ENCODE measurements at places on chromosomes 16 and 17. TPM values are rescaled to one million over a fixed set of nuclear protein-coding genes. Genes with fewer than 3 reads are reported as not detected.

DNA sequence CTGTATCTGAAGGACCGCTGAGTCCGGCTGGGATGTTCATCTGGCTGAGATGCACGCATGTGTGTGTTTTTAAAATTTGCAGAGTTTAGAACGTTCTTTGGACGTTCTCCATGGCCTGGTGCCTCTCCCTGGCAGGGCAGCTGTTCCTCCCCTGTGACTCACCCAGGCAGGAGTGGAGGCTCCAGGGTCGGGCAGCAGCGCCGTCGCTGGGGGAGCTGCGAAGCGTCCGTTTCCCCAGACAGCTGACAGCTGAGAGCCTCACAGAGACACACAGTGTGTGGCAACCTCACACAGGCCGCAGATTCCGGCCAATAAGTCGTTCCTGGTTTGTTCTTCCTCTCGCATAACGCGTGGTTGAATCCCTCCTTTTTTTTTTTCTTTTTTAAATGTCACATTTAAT is 80.6 kb downstream of the OR1D5 start:
- peak; percentile 82 for DNase-seq
- H3K4me3 ChIP-seq = no peak overlapping the region
- H3K27ac ChIP-seq = no peak overlapping the region
- H3K36me3 ChIP-seq = no peaks in the 10 kb centered on the region
- no peaks in the 10 kb centered on the region for H3K4me1 ChIP-seq

DNA sequence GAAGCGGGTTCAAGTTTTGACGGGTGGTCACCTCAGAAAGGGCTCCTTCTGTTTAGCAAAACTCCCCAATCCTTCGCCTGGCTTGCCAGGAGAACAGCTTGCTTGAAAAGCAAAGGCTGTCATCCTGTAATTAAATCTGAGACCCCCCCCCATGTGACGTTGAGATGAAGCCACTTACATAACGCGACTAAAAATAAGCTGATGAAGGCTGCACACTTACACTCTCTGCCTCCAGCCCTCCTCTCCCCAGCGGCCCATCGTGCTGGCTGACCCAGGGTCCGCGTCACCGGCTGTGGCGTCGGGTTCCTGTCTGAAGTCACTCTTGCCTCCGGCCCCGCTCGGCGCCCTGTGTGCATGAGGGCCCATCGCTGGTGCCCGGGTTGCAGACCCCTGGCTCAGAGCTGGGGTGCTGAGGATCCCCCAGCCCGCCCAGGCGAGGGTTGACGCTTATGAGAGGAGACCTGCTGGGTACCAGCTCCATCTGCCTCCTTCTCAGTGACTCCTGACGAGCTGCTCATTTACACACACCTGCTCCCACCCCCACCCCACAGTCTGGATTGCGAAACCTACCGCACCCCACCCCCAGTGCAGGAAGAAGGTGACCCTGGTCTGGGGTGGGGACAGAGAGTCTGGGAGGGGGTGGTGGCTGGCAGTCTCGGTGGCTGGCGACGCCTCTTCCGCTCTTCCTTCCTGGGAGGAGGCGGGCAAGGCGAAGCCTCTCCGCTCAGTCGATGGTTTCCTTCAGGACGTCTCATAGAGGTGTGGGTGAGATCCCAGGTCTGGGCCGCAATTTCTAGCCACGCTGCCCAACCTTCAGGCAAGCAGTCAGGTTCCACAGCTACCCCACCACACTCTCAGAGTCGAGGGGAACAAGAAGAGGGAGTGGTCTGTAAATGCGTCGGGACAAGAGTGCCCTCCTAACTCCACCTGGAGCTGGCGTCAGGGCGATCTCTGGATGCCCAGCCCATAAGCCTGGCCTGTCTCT is 3.1 kb upstream of the BAIAP2 start:
- DNase-seq = peak; percentile 49
- no peak overlapping the region for H3K27ac ChIP-seq
- H3K36me3 ChIP-seq = no peaks in the 10 kb centered on the region

GRCh38 chr16:14309906-14310305 is 238.8 kb downstream of the MRTFB start:
- no peak overlapping the region for H3K27ac ChIP-seq
- H3K4me1 ChIP-seq = peaks cover 3% of the 10 kb centered on the region
- H3K4me3 ChIP-seq = no peak overlapping the region
- no peaks in the 10 kb centered on the region for H3K27me3 ChIP-seq

Gene KIF19
- not detected for polyA plus RNA-seq

Measured in aorta (tissue), 5 donors.